Activated CD4-positive, alpha-beta T cell treated with anti-CD3 and anti-CD28 coated beads, Interleukin-2, amount 10 ng/mL, durations not matched to agents 24 days and 14 days (primary cell): ENCODE measurements at places on chromosomes 7 and 10. TPM values are rescaled to one million over a fixed set of nuclear protein-coding genes. Genes with fewer than 3 reads are reported as not detected.
A peak's percentile ranks its signal among the peaks of the same experiment; 100 is the strongest.

The GIMAP7 gene
- 40.5 and 45.0 TPM in 2 replicates for total RNA-seq

The AKR1B1 gene
- total RNA-seq = 107 TPM in 2 replicates

- DNase-seq = peak; percentile 48
These were observed 118.7 kb downstream of the LARP4B start for GRCh38 chr10:812787-813186.

GRCh38 chr7:30093420-30093952 lies 41.3 kb upstream of the MTURN start:
- no peak for DNase-seq

GRCh38 chr10:121751191-121751760 lies 153.0 kb upstream of the FGFR2 start:
- DNase-seq = no peak
